Foreskin keratinocyte (primary cell): ENCODE measurements at places on chromosomes 11 and 22. TPM values are rescaled to one million over a fixed set of nuclear protein-coding genes. Genes with fewer than 3 reads are reported as not detected.

Gene CDHR5
- total RNA-seq, result not detected in 2 replicates

Gene RANBP1
- total RNA-seq, result 319 and 387 TPM in 2 replicates

Gene POU2AF2
- not detected in 2 replicates for total RNA-seq

Gene KDM4D
- 0.99 and 1.1 TPM in 2 replicates for total RNA-seq

Gene DCDC1
- total RNA-seq, result 0.07 and 0.11 TPM in 2 replicates

Gene ANO5
- not detected in 2 replicates for total RNA-seq

Gene SEC14L2
- total RNA-seq, result 31.7 and 43.0 TPM in 2 replicates

Gene IL18
- 52.6 and 58.4 TPM in 2 replicates for total RNA-seq

GRCh38 chr22:23784215-23784732, 2.5 kb upstream of the SMARCB1 start:
- DNase-seq, result no peak

- DNase-seq, result no peak
Measured at GRCh38 chr11:70854901-70855556, 397.3 kb downstream of the SHANK2 start.

- DNase-seq, result peak; percentile 48
Measured at GRCh38 chr22:29750559-29751538, 16.0 kb downstream of the ZMAT5 start.

DNA sequence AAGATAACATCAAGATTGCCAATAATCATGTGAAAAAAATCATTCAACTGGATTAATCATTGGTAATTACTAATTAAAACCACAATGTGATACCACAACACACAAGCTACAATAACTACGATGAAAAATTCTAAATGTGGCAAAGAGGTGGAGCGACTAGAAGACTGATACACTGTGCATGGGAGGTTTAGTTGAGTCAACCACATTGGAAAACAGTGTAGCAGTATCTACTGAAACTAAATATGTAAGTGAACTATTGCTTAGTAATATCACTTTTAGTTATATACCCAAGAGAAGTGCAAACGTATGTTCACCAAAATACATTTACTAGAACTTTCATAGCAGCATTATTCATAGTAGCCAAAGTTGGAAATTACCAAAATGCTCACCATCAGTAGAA, 359.9 kb downstream of the ETS1 start:
- no peak for DNase-seq

DNA sequence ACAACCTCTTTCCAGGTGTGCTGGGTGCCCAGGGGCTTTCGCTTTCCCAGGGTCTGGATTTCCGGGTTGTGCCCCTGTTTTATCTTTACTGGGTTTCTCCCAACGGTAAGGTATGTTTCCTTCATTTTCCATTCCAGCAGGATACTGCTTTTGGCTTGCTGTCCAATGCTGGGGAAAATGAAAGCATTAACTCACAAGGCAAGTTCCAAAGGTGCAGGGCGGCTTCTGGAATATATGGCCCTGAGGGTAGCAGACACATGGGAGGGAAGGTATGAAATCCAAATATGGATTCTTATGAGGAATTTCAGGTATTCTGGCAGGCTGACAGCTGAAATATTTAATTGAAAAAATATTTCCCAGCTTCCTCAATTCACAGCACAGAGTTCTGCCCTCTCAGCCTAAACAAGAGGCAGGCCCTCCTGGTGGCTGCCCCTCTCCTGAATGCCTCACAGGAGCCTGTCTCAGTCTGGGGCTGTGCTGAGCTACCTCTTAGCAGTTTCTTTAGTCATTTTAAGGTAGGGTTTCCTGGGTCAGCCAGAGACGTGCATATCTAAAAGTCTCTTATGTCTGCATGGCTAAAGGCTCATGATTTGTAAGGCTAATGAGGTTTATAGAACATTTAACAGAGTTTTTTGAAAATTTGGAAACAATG, 318.6 kb upstream of the B3GAT1 start:
- no peak for DNase-seq

- DNase-seq, result peak; percentile 41
Measured at GRCh38 chr11:130511765-130512164, 63.3 kb downstream of the ADAMTS15 start.

GRCh38 chr11:86314636-86315035, 12.6 kb downstream of the HIKESHI start:
- no peak for DNase-seq
